Activated naive CD4-positive, alpha-beta T cell (primary cell): ENCODE measurements at places on chromosomes 3 and 15.
A peak's percentile ranks its signal among the peaks of the same experiment; 100 is the strongest.

DNA sequence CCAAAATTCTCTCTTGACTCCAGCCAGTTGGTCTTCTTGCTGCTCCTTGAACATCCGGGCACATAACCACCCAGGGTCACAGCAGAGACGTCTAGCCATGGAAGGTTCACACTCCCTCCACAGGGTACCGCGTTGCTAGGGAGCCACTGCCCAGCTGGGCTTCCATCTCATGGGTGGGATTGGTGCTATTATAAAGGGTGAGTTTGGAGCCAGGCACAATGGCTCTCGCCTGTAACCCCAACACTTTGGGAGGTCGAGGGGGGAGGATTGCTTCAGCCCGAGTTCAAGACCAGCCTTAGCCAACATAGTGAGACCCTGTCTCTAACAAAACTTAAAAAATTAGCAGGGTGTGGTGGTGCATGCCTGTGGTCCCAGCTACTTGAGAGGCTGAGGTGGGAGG is 17.5 kb upstream of the SKOR1 start:
- DNase-seq: no peak

- no peak for DNase-seq
These were observed 625.5 kb downstream of the NAALADL2 start for GRCh38 chr3:175484666-175485065.

GRCh38 chr3:171566803-171567422 is 106.7 kb upstream of the TNIK start:
- no peak for DNase-seq

GRCh38 chr3:17398959-17399551 is 343.4 kb downstream of the TBC1D5 start:
- DNase-seq: no peak

DNA sequence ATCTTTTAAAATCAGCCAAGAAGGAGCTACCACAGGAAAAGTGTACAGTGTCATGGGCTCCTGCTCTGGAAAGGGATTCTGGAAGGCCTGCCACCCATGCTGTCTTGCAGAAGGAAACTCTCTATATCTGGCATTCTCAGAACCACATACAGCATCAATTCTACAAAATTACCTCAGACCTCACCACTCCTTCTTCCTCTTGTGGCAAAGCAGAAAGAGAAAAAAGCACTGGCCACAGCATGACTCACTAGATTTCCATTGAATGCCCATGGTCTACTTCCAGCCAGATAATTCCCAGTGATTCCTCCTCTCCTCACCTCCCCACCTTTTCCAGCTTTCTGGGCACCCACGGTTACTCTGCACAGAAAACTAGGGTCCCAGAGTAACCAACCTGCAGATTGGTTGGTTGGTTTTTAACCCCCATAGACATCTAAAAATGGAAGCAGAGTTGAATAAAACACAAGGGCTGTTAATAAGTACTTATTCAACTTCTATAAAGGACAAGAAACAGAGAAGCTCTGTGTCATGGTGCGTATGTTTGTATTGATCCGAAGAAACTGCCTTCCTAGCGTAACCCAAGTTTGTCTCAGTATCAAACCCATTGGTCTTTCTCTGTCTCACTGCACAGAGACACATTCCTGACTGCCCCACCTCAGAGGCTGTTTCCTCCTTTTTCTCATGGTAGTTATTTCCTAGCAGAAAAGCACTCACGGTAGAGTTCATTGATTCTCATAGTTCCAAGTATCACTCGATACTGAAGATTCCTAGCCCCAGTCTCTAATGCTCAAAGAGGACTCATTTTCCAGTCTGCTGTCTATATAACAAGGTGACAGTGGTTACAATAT is 67.7 kb downstream of the LDHAL6B start:
- DNase-seq: no peak

DNA sequence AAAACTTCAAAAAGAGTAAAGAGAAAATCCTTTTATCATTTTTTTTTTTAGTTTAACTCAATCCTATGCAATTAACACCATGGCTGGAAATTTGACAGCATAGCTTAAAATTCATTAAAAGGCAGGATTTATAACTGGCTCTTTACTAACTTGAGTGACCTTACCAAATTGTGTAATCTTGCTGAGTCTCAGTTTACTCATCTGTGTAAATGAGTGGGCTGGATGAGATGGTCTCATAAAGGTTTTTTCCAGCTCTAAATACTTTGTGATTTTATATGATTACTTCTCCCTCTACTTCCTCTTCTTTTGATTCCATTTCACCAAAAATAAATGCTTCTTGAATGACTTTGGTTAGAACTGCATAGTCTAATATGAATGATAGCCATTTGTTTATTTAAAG is 234.9 kb upstream of the SATB1 start:
- DNase-seq: no peak

- DNase-seq: no peak
These were observed 3.5 kb downstream of the NR2E3 start for GRCh38 chr15:71813723-71814470.

- DNase-seq: no peak
These were observed 61.1 kb downstream of the DUT start for GRCh38 chr15:48392356-48392755.

DNA sequence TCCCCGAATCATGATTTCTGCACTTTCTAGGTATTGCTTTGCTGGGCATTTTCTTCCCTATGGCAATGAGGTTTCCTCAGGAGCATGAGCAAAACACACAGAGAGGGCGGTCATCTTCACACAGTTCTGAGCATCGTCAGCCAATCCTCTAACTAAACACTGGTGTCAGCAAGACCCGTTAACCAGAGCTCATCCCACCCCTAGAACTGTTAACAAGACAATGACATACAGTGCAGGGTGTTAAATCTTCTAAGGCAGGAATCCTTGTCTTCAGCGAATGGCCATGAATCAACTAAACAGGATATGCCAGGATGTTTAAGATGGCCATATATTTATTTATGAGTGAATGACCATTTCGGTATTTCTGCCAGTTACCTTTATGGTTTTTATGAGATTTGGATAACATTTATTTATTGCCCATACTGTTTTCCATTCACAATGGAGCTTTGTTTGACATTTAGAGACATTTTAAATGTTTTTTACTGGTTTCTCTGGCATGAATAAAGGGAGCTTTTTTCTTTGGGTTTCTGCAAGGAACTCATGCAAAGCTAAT is 411.5 kb upstream of the PROK2 start:
- no peak for DNase-seq

- no peak for DNase-seq
These were observed 162.7 kb upstream of the AGTR1 start for GRCh38 chr3:148535001-148535400.

DNA sequence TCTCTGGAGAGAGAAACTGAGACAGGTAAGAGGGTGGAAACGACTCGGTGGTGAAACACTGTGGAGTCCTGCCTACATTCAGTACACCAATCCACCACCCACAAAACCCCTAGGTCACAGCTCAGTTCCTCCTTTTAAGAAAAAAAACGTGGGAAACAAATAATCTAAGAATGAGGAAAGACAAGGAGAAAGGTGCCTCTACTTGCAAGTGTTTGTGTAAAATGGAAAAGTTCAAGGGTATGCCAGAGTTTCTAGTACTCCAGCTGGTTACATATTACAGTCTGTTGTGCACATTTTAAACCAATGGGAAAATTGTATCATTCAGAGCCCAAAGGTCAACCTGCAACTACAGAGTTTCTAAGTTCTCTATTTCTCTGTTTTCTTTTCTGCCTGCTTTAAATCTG is 32.2 kb downstream of the HGD start:
- no peak for DNase-seq

GRCh38 chr15:57273402-57273801 is 102.9 kb upstream of the CGNL1 start:
- no peak for DNase-seq

DNA sequence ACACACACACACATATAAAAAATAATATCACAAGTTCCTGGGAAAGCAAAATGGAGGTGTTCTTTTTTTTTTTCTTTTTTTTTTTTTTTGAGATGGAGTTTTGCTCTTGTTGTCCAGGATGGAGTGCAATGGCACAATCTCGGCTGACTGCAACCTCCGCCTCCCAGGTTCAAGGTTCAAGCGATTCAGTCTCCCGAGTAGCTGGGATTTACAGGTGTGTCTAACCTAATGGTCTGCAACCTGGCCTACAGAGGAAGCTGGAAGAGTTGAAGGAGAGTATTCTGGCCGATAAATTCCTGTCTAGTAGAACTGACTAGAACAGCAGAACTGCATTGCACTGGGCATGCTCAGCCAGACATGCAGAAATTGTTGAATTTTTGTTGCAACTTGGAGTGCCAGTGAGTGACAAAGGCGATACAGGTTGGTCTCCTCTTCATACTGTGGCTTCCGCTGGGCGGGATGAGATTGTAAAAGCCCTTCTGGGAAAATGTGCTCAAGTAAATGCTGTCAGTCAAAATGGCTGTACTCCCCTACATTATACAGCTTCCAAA is 22.4 kb upstream of the EIF4A2 start:
- DNase-seq: no peak

DNA sequence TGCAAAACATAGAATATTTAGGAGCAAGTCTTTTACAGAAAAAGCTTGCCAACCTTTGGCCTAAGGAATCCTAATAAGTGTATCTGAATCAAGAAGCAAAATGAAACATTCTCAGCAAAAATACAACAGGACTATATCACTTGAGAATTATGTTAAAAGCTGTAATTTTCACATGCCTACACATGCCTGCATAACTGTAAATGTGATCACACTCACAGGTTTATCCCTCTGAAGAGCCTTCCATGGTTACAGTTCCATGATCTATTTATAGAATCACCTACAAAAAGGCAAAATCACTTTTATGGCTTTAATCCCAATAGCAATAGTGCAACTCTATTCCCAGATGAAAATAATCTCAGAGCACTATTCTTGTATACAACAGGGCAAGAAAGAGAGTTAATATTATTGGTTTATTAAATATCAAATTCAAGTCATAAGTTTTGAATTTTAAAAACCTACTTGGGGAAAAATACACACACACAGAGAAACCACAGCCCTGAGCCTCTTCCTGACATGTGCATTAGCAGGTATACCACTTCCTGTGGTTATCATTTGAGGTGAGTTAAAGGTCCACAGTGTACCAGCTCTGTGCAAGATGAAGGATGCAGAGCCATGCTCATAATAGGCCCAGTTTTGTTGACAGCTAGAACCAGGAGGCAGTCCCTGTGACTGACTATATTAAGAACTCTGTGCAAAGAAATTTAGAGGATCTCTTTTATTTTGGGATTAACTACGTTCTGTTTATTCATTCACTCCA is 252.5 kb upstream of the TGFBR2 start:
- peak; percentile 21 for DNase-seq

- DNase-seq: no peak
These were observed 67.9 kb upstream of the UNC13C start for GRCh38 chr15:53910236-53910849.

- no peak for DNase-seq
These were observed 187.2 kb downstream of the CACNA2D3 start for GRCh38 chr3:54309601-54310000.

GRCh38 chr3:160413613-160414248 is 14.3 kb downstream of the SMC4 start:
- DNase-seq: peak; percentile 16

DNA sequence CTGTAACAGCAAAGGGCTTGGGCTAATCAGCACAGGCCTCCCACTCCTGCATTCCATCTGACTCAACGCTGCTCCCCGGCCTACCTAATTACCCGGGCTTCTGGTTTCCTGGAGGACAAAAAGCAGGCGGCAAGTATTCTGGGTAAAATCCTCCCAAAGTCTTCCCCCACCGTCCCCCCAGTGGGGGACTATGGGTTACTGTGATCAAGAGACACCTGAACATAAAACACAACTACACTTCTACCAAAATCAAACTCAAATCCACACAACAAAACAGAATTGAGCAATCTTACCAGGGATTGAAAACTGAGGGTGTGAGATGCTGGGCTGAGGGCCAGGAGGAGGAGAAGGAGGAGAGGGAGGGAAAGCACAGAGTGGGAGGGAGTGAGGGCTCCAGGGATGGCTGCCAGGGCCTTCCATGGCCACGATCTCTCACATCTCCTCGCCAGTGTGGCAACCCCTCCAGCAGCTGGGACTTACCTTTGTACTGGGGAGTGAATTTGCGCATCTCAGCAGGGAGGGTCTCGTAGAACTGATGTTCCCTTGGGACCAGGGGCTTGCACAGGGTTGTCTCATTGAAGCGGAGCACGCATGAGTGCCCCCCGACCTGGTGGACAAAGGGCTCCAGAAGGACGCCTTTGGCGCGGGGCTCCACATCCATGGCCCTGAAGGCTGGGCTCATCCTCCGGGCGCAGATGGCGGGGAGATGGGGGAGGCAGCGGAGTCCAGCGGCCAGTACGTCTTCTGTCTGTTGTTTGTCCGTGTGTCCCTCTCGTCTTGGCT is 9.1 kb upstream of the NCKIPSD start:
- no peak for DNase-seq

DNA sequence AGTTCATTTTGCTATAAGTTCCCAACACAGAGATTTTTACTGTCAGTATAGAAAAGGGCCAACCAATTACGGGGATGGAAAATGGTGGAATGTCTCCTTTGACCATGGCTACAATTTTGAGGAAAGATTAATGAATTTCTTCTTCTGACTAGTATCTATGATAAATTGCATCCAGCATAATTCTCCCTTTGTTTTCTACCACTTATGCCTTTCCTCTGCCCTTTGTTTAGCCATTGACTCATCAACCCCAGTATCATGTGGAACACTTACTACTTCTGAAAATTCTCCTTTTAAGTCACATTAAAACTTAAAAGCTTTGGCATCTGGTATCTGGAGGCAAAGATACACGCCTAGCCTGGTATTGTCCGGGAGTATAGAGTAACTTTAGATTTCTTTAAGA is 92.9 kb upstream of the CADPS start:
- DNase-seq: no peak

GRCh38 chr3:21750080-21750696 is 822 bp downstream of the ZNF385D start:
- DNase-seq: no peak

DNA sequence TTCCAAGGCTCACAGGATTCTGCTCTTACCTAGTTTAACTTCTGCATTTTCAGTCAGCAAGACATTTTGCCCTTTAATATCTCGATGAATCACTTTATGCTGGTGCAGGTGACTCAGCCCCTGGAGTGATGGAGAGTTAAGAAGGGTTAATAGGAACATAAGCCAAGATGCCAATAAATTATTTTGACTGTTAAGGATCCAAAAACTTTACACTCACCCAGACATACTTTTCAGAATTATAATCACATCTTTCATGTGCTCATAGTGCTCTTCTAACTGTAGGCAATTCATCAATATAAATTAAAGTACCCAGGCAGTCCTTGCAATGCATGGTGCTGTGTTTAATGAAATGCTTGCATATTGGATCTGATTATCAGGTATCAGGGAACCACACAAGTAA is 164.1 kb upstream of the SLC2A2 start:
- no peak for DNase-seq

GRCh38 chr15:79439236-79439635 is 7.1 kb downstream of the MINAR1 start:
- DNase-seq: no peak

DNA sequence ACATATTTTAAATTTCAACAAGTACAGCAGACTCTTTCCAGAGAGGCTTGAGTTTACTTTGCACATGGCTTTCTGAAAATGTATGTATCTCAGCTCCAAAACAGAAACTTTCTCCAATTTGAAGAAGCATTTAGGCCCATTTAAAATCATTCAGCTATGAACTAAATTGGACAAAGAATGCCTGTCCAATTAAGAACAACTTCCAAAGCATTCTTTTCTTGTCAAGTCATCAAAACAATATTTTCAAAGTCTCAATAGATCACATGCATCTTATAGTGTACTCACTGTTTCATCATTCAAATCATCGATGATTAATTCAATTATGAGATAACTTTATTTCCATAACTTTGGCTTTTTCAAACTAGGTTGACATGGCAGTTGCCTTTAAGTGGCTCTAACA is 95.2 kb downstream of the KBTBD8 start:
- DNase-seq: no peak
